ENCODE measurements at places on chromosomes 1 and 21.

DNA sequence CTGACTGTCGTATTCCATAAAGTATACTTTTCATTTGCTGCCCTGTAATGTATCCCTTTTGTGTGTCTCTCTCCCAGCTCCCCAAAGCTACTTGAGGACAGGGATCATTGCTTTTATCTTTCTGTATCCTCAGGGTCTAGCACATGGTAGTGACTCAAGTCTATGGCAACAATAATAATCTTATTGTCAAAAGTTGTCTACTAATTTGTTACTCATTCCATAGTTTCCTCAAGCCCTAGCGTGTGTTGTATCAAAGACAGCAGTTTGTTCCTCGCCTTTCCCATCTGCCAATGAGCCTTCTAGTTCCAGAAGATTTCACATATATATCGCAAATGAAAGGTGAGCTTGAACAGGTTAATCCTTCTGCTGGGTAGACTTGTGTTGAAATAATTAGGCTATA, 9.8 kb upstream of the SLC30A1 start:
- DNase-seq: no peak

DNA sequence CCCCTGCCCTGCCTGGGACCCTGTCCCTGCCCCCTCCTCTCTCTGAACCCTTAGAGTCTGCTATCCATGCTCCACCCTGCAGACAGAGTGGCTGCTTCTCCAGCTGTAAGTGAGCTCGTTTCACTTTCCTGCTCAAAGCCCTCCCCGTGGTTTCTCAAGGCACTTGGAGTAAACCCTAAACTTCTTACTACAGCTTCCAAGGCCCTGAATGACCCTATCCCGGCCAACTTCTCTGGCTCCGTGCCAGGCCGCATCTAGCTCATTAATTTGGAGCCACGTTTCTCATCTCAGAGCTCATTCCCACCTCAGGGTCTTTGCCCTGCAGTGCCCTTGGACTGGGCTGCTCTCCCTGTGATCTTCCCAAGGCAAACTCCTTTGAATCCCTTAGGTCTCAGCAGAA, 235.1 kb upstream of the RUNX1 start:
- DNase-seq: no peak

DNA sequence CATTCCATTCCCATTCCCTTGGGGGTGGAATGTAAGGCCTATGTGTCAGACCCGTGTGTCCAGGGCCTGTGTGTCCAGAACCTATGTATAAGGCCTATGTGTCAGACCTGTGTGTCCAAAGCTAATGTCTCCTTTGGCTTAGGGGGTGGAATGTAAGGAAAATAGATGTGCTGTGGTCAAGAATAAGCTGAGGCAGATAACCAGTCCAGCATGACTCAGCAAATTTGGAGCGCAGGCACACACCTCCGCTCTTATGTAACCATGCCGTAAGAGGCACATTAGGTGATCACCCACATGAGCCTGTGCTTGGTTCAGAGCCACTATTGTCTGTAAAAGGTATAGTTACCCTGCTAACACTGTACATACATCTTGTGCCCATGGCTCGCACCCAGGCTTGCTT, 150.8 kb upstream of the SGIP1 start:
- no peak for DNase-seq

DNA sequence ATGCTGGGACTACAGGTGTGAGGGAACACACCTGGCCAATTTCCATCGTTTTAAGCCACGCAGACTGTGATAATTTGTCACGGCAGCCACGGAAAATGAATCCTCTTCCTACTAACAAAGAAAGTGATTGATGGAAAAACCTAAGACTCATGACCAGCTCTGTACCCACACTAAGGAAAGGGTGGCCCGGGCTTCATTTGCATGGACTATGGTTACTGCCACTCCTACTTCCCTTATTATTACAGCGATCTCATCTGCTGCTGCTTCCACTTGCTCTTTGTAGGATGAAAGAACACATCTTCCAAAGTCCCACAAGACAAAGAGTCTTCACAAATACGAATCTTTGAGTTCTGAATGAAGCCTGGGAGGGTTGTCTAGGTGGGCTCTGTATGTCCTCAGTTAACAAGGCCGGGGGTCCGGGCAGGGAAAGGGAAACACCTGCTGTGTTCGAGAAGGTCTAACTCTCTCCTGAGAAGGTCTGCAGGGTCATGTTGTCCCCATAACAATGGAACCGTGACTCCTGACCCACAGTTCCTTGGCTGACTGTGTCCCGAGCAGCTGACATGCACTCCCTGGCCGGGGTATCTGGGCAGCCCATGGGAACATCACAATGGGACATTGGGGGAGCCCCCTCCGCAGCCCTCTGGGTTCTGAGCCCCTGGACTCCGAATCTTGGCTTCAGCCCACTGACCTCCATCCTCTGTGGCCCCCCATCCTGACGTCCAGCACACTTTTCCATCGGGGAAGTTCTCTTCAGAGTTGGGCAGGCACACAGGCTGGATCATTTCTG, 13.3 kb upstream of the TFF1 start:
- DNase-seq: no peak

DNA sequence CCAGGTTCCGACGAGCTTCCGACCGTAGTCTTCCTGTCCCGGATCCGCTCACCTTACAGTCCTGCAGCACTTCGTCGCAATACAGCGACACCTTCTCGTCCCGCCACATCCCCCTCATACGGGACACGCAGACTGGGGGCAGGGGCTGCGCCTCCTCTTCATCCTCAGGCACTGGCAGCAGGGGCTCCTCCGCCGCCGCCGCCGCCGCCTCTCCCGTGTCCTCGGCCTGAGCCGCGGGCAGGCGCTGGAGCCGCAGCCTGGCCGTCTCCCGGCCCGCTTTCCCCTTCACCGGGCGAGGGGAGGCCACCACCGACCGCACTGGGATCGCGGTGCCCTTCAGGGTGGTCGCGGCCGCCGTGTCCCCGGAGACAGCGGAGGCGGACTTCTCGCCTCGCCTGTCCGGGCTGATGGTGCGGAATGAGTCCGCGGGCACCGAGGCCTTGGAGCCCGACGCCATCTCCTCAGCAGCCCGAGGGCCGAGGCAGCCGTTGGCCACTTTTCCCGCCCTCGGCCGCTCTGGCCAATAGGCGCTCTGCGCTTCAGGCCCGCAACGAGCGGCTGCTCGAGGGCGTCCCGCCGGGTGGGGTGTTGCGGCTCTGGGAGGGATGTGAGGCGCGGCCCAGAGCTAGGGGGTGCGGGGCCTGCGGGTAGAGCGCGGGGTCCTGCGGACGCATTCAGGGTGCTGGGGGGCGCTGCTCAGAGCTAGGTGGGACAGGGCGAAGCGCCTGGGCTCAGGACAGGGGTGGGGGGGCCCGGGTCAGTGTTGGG, at the start of gene SHCBP1L:
TSS of gene SHCBP1L (minus strand) at position 490 of the 768 bp plus-strand sequence. CDS start at position 457, 33 bp downstream.
- DNase-seq: no peak

DNA sequence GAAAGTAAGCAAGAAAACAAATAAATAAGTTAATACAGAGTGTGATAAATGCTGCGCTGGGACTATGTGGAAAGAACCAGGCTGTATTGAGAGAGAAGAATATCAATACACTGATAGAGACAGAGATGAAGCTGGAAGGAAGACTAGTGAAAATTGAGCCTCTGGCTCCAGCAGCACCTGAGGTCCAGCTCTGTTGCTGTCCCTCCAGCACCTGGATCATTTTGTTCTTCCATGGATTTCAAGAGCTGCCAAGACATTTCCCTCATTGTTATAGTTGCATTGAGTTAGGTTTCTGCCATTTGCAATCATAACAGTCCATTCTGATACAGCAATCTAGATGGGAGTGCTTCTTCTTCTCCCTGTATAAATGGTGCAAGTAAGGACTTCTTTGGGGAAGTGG, 242.7 kb upstream of the FGGY start:
- DNase-seq: no peak

- DNase-seq: no peak
Measured at GRCh38 chr1:5891137-5891536, 101.1 kb downstream of the NPHP4 start.

DNA sequence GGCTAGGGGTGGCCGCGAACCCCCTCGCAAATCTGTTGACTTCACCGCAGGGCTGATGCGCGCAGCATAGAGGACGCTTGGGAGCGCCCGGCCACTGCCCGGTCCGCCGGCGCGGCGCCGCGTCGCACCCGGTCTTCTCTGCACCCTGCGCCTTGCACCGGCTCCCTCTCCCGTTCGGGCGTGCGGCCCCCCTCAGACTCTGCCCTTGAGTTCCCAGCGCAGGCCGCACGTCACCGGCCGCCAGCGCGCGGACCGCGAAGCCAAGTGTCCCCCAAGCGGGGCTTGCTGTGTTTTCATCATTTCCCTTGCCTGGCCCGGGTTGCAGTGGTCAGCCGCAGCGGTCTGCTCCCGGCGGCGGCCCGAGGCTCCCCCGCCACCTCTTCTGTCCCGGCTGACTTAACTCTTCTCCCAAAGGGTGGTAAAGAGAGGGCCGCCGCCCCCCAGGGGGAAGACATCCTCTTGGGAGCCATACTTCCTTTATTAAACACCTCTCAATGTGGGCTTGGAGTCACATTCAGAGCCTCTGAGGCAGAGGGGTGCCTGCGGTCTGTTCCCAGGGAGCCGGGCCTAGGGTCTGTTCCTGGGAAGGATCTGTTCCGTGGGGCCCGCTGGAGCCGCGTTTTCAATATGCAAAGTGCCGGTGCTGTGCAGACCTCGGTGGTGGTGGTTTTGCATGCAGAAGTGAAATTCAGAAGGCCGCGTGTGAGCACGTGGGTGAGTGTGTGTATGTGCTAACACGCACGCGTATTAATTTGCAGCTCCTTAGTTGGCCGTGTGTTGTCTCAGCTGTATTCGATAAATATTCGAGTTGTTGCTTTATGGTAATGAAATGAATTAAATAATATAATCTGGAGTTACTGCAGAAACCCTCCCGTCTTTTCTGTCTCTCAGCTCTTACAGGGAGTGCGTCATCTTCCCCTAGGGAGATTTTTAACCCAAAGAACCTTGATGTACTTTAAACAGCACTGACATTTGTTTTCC, 17.6 kb downstream of the PBX1 start:
- DNase-seq: peak; percentile 90

GRCh38 chr21:31888936-31889371, 16.1 kb downstream of the HUNK start:
- no peak for DNase-seq

DNA sequence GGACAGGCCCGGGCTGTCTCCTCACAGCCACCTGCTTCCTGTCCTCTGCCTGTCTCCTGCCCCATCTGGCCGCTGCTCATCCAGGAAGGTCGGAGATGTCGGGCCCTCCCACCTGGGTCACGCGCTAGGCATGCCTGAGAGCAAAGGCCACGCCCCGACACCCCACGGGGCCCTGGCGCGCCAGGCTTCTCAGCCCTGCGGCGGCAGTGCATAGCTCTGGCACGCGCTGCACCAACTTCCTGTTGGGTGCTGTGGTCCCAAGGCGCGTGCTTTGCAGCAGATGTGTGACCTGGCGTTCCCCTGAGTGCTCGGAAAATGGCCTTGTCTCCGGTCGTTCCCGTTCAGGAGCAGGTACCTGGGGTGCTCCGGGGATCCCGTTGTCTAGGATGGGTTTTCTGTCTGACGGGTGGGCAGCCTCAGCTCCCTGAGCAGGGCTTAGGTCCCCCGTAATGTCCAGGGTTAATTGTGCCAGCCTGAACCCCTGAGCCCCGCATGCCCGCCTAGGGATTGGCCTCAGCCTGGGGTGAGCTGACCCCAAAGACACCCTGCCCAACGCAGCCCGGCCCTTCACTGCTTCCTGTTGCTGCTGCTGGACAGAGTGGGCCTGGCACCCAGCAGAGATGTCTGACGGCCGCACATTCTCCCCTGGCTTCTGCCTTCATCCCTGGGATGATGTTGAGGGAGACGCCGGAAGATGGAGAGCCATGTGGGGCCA, 19.4 kb upstream of the KCNAB2 start:
- DNase-seq: peak; percentile 29

DNA sequence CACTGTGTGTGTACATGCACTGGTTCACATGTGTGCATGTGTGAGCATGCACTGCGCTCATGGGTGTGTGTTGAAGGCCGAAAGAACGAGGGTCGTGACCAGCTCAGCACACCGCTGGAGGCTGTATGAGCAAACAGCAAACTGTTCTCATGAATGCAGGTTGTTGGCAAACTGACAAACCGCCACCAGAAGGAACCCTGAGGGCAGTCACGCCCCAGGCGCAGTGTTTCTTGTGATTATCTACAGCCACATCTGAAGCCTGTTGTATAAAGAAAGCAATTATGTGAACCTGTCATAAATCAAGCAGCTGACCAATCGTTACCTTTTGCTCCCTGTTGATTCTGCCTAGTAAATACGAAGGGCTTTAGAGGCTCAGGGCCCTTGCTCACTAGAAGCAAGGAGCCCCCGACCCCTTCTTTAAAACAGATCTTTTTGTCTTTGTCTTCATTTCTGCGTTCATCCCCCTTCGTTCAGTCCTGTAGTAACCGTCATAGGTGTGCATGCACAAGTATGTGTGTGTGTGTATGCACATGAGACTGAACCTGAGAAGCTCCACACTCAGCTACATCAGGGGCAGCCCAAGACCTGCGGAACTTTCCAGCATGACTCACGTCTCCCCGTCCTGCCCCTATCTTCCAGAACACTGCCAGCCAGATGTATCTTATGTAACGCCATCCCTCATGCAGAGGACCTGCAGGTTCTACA, 16.8 kb upstream of the RIPK4 start:
- no peak for DNase-seq

GRCh38 chr1:177817937-177818875, 151.7 kb downstream of the SEC16B start:
- no peak for DNase-seq

GRCh38 chr21:44816761-44817505, 929 bp downstream of the SUMO3 start:
- DNase-seq: no peak

DNA sequence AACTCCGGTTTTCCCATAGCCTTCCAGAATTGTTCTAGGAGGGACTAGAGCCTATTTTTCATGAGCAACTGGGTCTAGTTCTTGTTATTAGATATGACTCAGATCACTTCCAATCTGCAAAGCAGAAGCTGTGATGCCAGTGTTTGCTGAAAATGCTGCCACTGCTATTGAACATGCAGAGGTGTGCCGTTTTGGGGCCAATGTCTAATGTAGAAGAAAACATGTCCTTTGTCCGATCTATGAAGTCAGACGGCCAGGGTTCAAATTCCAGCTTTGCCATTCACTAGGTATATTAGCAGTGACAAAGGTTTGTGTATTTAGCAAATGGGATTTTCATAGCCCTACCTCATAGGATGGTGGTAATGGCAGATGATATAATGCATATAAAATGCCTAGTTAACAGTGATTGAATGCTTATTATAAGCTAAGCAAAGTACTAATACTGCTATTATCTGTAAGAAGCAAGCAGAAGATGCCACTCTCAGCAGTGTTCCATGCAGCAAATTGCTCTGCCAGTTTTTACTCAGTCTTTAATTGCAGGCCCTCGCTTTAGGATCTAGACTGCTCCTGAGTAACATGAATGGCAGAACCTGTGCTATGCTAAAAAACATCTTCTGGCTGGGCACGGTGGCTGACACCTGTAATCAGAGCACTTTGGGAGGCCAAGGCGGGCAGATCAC, 40.1 kb upstream of the CXADR start:
- no peak for DNase-seq

DNA sequence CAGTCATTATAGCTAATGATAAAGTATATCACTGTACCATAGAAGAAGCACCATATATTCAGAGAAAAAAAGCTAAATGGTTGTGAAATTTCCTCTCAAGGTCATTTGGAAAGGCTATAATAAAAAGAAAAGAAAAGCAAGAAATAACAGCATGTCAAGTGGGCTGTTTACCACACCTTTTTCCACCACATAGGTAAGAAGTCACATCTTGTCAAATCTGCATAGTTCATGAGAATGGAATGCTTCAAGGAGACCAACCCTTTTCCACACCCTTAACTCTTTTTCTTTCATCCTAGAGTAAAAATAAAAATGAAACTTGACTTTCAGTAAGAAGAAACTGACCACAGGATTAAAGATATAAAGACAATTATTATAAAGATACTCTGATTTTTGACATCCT, 91.2 kb downstream of the ATP6V1G3 start:
- DNase-seq: no peak

- no peak for DNase-seq
Measured at GRCh38 chr1:66500301-66500700, 33.7 kb upstream of the SGIP1 start.

GRCh38 chr1:62276791-62277190, 42.4 kb downstream of the KANK4 start:
- no peak for DNase-seq
